ENCODE measurements at places on chromosomes 5 and 9.

GRCh38 chr5:77643654-77644370 is 5.3 kb upstream of the OTP start:
- no peak for DNase-seq

GRCh38 chr5:59062986-59063683 is 480.3 kb downstream of the RAB3C start:
- no peak for DNase-seq

- no peak for DNase-seq
Observed at GRCh38 chr5:82297711-82298110, 19.6 kb upstream of the RPS23 start.

DNA sequence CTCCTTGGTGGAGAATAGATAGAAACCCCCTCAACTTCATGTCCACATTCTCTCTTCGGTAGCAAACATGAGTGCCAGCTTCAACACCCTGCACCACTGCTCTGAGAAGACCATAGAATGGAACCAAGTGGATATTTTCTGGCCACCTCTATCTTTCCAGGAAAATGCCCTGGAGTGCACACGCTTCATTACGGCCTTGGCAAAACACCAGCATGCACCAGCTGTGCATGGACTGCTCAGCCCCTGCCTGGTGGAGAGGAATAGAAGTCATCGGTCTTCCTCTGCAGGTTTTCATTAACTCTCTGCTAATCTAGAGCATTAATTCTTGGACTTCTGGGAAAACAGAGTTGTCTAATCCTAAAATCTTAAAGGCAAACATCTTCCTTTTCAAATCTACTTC is 211.6 kb upstream of the TMEM161B start:
- no peak for DNase-seq

GRCh38 chr5:54673523-54674225 is 156.1 kb downstream of the SNX18 start:
- DNase-seq, result no peak

DNA sequence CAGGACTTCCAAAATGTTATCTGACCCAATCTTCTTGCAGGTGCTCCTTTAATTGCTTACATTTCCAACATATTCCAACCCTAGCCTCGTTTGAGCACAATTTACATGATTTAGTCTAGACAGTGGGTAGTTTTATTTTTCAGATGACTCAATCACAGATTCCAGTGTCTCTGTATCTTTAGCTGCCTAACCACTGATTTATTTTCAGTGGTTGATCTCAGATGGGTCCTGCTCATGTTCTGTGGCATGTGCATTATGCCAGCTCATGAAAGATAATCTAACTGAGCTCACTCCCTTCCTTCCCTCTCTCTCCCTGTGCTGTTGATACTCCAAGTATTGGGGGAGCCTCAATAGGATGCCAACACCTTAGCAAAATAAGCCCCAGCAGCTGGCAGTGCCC is 106.1 kb upstream of the ICE1 start:
- no peak for DNase-seq

- DNase-seq, result no peak
Observed at GRCh38 chr5:169701910-169702451, 64.9 kb downstream of the DOCK2 start.

- no peak for DNase-seq
Observed at GRCh38 chr5:150590979-150591695, 49.3 kb upstream of the SYNPO start.

- no peak for DNase-seq
Observed at GRCh38 chr9:137430723-137431415, 7.7 kb downstream of the NOXA1 start.

DNA sequence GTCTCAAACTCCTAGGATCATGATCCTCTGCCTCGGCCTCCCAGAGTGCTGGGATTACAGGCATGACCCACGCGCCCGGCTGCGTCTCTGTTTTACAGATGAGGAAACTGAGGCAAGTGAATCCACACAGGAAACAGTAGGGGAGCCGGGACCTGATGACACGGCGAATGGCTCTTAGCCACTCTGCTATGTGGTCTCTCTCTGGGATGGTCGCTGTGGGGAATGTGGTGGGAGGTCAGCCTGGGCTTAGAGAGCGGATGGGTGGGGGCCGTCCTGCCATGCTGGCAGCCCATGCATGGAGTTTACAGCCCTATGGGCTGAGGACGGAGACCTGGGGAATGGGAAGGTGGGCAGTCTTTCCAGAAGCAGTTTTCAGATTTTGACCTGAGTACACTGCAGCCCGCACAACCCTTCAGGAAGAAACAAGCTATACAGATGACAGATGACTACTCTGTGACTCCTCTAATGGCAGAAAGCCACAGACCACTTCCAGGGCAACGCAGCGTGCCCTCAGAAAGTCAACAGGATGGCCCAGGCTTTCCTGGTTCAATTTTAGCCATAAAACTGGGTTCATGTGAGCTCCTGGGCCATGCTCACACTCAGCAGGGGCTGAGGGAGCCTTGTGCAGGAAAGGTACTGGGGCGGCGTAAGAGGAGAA is 136.1 kb upstream of the RAPGEF1 start:
- DNase-seq, result no peak

All from epithelial cell of proximal tubule (primary cell).